Right lobe of liver (tissue), 6 donors: ENCODE measurements at places on chromosomes 2 and 18. TPM values are rescaled to one million over a fixed set of nuclear protein-coding genes. Genes with fewer than 3 reads are reported as not detected.

DNA sequence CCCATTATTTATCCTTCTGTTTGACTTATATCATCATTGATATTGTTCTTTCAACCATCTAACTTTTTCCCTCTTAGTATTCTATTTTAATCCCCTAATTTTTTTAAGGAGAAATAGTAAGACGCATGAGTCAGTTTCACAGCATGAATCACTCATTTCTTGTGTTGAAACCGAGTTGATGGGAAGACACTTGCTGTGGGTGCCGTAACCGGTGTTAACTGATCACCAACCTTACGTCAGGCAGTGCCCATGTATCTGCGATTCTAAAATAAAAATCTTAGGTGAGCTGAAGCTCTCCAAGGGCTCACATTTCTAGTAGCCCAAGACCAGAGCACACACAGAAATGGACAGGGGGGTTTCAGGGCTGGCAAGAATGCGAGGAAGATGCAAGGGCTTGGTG is 348.1 kb downstream of the GALR1 start:
- H3K36me3 ChIP-seq: no peaks in the 10 kb centered on the region
- H3K27ac ChIP-seq: no peak overlapping the region
- H3K4me3 ChIP-seq: no peak overlapping the region
- DNase-seq: no peak

DNA sequence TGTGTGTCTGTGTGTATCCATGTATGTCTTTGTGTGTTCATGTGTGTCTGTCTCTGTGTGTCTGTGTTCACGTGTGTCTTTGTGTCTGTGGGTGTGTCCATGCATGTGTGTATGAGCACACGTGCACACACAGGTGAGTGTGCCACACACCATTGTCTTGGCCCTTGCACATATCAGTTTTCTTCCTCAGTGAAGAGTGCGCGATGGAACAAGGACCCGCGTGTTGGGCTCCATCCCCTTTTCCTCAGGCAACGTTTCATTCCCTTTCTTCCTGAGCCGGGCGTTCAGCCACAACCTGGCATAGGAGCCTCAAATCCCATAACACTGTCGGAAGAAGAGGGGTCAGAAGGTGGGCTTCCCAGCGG is 74.3 kb downstream of the PTGR3 start:
- no peak overlapping the region for H3K27ac ChIP-seq
- no peaks in the 10 kb centered on the region for H3K27me3 ChIP-seq
- no peak for DNase-seq
- no peak overlapping the region for H3K4me3 ChIP-seq
- H3K4me1 ChIP-seq: no peaks in the 10 kb centered on the region
- H3K36me3 ChIP-seq: no peaks in the 10 kb centered on the region

GRCh38 chr2:106090916-106091618 is 103.0 kb downstream of the UXS1 start:
- no peaks in the 10 kb centered on the region for H3K4me1 ChIP-seq
- DNase-seq: no peak
- H3K27ac ChIP-seq: no peak overlapping the region
- H3K36me3 ChIP-seq: no peaks in the 10 kb centered on the region

GRCh38 chr18:3448838-3449511 is 997 bp upstream of the TGIF1 start:
- H3K4me3 ChIP-seq: peak overlapping the region; percentile 74
- H3K36me3 ChIP-seq: no peaks in the 10 kb centered on the region
- no peaks in the 10 kb centered on the region for H3K4me1 ChIP-seq
- peak; percentile 92 for DNase-seq
- H3K27me3 ChIP-seq: no peaks in the 10 kb centered on the region
- H3K27ac ChIP-seq: peak overlapping the region; percentile 99

TACR1 gene
- not detected for total RNA-seq

DNA sequence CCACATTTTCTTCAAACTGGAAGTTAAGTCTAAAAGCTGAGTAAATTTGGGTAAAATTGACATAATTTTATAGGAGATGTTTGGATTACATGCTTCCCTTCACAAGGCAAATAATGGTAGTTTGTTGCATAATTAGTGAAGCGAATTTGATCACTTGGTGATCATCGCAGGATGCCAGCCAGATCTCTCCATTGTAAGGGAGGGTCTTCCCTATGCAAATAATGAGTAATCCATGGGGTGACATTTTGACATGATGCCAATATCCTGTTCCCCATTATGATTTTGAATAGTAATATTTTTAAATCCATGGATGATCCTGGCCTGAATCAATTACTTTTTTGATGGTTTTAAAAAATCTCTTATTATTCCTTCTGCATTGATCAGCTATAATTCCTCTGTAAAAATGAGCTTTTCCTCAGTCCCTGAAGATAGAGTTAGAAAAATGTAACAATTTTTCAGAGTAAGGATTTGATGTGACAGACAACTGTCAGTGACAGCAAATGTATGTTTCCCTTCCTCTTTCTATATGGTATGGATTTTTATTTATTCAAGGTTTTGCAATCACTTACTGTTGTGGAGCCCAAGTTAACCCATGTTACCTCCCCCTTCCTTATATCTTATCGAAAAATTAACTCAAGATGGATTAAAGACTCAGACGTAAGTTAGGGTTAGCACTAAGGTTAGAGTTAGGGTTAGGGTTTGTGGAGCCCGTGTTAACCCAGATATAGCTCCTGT is 21.4 kb downstream of the CCL20 start:
- H3K36me3 ChIP-seq: no peaks in the 10 kb centered on the region
- no peaks in the 10 kb centered on the region for H3K27me3 ChIP-seq
- DNase-seq: no peak
- no peaks in the 10 kb centered on the region for H3K4me1 ChIP-seq

TMEM198 gene
- 1.2 TPM for total RNA-seq

DNA sequence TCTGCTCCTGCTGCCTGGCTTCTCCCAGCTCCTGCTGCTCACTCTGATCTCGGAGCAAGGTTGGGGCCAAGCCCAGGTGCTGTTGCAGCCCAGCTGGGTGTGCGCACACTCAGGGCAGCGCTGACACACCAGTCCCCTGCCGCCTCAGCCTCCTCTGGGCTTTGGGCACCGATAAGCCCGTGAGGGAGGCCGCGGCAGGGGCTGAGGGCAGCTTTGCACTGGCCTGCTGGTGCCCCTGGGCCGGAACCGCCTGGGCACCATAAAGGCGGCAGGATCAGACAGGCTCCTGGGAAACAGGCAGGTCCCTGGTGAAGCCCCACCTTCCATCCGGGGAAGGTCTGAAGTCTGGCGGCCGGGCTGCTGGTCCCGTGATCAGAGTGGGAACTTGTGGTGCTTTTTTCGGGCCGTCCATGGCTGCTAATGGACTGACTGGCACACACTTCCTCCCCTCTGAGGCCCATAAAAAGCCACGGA is 14.1 kb upstream of the EML6 start:
- H3K36me3 ChIP-seq: no peaks in the 10 kb centered on the region
- peak overlapping the region; percentile 72 for H3K27ac ChIP-seq
- H3K4me1 ChIP-seq: no peaks in the 10 kb centered on the region

DNA sequence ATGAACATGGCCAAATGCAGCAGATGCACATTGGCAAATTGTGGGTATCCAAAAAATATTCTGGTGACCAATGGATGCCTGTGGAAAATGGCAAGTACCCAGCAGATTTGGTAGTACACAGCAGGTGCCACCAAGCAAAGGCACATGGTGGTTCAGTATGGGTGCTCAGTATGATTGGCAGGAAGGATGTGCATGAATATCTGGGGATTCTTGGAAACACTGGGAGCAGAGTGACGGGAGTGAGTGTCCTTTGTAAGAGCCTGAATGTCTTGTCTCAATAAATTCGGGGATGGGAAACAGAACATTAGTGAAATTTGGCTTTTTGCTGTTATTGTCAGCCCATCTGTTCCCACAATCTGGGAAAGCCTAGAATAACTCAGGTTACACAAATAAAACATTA is 36.8 kb upstream of the ACADL start:
- H3K27me3 ChIP-seq: no peaks in the 10 kb centered on the region
- H3K4me1 ChIP-seq: no peaks in the 10 kb centered on the region
- no peak overlapping the region for H3K27ac ChIP-seq

PRKAG3 gene
- not detected for total RNA-seq

ZNF385B gene
- 4.7 TPM for total RNA-seq

- no peaks in the 10 kb centered on the region for H3K36me3 ChIP-seq
Measured at GRCh38 chr2:127070221-127070620, 36.7 kb downstream of the BIN1 start.

DNA sequence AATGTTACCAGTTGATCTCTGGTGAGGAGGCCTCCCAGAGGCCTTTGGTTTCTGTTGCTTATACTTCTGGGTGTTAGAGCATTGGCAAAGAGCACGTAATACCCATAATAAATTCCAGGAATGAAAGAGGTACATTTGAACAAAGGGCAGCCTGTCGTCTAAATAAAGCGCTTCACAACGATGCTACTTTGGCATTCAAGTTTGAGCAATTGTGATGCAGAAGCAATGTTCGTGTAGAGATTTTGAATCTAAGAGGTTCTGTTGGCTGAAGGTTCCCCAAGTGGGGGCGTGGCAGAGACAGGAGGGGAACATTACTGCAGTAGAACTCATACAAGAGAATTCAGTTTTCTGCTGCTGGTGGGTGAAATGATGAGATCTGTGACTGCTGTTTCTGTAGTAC is 27.8 kb downstream of the ZNF532 start:
- DNase-seq: no peak
- H3K27ac ChIP-seq: no peak overlapping the region
- no peaks in the 10 kb centered on the region for H3K4me1 ChIP-seq
- H3K4me3 ChIP-seq: no peak overlapping the region

COL4A4 gene
- total RNA-seq: 2.4 TPM

GRCh38 chr2:85794491-85795121 is 40.8 kb downstream of the ATOH8 start:
- no peak for DNase-seq
- no peak overlapping the region for H3K4me3 ChIP-seq
- no peaks in the 10 kb centered on the region for H3K4me1 ChIP-seq
- H3K36me3 ChIP-seq: no peaks in the 10 kb centered on the region
- peak overlapping the region; percentile 50 for H3K27ac ChIP-seq
- H3K27me3 ChIP-seq: no peaks in the 10 kb centered on the region

MBP gene
- 30.1 TPM for total RNA-seq

DNA sequence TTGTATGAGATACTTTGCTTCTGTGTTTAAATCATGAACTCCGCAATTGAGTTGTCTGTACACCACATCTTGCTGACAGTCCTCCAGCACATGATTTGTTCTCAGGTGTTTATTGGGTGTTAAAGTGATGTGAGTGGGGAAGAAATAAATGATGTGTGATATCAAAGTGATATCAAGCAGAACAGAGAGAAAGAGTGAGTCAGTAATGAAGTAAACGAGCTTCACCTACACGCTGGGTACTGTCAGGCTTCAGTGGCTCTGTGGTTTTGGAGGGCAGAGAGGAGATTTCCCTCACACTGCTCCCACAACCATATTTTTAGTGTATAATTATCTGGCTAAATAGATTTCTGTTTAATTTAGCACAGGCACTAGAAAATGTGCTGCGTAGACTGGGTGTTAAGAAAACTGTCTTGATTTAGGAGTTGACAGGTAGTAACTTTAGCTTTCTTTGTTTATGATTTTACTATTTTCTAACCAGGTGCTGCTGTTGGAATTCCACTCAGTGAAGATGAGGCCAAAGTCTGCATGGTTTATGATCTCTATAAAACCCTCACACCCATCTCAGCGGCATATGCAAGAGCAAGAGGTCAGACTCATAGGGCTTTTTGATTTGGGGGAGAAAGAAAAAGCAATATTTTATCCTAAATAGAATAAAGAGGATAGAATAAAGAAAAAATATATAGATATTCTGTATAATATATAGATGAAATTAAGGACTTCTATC is 21.2 kb downstream of the ATIC start:
- peaks cover 61% of the 10 kb centered on the region for H3K36me3 ChIP-seq
- no peaks in the 10 kb centered on the region for H3K4me1 ChIP-seq
- no peak overlapping the region for H3K4me3 ChIP-seq
- no peak overlapping the region for H3K27ac ChIP-seq
- no peaks in the 10 kb centered on the region for H3K27me3 ChIP-seq

- H3K4me3 ChIP-seq: no peak overlapping the region
- no peak overlapping the region for H3K27ac ChIP-seq
- H3K27me3 ChIP-seq: no peaks in the 10 kb centered on the region
- H3K4me1 ChIP-seq: no peaks in the 10 kb centered on the region
Measured at GRCh38 chr18:36314754-36315153, 17.2 kb downstream of the FHOD3 start.

DNA sequence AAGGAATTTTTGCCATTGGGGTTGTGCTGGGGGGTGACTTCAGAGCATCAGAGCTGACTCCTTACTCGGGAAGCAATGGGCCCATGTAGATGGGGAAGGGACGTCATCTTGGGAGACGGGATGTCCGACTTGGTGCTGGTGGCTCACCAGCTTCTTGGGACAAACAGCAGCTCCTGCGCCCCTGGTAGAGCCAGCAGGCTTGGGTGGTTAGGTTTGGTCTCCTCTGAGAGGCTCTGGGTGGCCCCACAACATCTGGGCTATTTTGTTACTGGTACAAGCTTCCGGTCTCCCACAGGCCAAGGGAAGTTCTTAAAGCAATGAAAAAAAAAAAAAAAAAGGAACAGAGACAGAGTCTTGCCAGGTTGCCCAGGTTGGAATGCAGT is 1.8 kb downstream of the NGEF start:
- peak overlapping the region; percentile 83 for H3K27ac ChIP-seq
- H3K4me3 ChIP-seq: peak overlapping the region; percentile 56
- no peaks in the 10 kb centered on the region for H3K27me3 ChIP-seq

TUBA3E gene
- not detected for total RNA-seq

GRCh38 chr18:13306583-13306982 is 88.0 kb downstream of the LDLRAD4 start:
- no peak for DNase-seq
- H3K4me3 ChIP-seq: no peak overlapping the region
- H3K36me3 ChIP-seq: no peaks in the 10 kb centered on the region

- no peak overlapping the region for H3K27ac ChIP-seq
- H3K27me3 ChIP-seq: no peaks in the 10 kb centered on the region
- DNase-seq: no peak
Measured at GRCh38 chr2:163527381-163527780, 208.4 kb downstream of the FIGN start.

UGT1A9 gene
- 92.7 TPM for total RNA-seq

DNA sequence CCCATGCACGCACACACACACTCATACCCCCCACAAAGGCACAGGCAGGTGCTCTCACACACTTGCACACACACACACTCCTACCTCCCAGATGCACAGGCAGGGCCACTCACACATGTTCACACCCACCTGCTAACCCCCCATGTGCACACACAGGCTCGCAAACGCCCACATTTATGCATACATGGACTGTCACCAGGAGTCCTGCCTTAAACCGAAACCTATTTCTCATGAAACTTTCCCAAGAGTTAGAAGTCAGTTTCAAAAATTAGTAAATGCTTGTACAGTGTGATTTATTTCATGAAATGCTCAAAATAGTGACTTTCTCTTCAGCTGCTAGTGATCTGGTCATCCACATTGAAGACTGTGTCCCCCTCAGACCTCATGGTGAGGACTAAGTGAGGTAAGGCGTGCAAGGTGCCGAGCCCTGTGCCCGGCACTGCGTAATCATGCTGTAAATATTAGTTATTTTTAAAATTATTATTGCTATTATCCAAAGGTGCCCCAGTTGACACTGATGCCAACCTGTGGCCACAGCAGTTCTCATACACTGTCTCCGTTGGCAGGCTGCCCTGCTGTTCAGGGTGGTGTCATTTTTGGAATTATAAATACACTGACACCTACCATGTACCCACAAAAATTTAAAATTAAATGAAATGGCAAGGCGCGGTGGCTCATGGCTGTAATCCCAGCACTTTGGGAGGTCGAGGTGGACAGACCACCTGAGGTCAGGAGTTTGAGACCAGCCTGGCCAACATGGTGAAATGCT is 12.4 kb downstream of the CNNM4 start:
- H3K36me3 ChIP-seq: no peaks in the 10 kb centered on the region
- no peak overlapping the region for H3K4me3 ChIP-seq
- no peak for DNase-seq
- no peaks in the 10 kb centered on the region for H3K4me1 ChIP-seq
- H3K27me3 ChIP-seq: no peaks in the 10 kb centered on the region
- H3K27ac ChIP-seq: no peak overlapping the region
